ENCODE measurements at places on chromosomes 2 and 18.

DNA sequence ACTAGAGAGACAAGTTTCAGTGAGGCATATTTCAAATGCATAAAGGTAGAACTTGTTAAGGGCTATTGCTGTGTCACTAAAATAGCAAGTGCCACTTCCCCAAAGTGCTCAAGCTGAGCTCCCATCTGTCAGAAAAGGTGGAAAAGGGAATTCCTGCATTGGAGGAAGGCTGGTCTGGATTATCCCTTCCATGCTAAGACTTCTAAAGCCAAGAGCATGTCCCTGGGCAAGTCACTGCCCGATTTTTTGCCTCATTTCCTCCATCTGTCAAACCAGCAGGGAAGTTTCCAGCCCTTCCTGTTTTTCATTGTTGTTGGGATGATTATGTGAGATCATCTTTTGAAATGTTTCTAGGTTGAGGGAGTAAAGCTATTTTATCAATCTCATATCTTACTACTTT is 175.5 kb downstream of the SETBP1 start:
- DNase-seq = no peak

- no peak for DNase-seq
Measured at GRCh38 chr2:65527451-65528240, 95.2 kb upstream of the SPRED2 start.

- DNase-seq = no peak
Measured at GRCh38 chr18:79283131-79283810, 112.5 kb upstream of the NFATC1 start.

DNA sequence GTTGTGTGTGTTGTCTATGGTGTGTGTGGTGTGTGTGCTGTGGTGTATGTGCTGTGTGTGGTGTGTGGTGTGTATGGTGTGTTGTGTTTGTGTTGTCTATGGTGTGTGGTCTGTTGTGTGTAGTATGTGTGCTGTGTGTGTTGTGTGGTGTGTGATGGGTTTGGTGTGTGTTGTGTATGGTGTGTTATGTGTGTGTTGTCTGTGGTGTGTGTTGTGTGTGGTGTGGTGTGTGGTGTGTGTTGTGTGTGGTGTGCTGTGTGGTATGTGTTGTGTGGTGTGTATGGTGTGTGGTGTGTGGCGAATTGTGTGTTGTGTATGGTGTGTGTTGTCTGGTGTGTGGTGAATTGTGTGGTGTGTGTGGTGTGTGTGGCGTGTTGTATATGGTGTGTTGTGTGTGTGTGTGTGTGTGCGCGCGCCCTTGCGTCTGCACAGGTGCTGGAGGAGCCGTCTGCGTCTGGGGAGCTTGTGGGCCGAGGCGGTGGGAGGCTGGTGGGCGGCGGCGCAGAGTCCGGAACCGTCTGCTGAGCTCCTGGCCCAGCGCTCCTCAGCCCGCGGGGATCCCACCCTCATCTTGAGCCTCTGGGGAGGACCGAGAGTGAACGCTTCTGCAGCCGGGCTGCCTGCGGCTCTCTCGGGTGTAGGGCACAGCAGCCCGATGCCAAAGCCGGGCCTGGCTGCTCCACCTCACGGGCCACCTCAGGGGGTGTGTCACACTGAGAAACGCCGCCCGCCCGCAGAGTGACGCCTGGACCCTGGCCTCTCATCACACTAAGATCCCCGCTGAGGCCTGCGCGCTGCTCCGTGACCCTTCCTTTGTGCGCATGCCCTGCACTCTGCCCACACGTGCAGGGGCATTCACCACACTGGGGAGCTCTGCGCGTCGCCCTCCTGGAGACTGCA is 8.8 kb upstream of the ADI1 start:
- DNase-seq = no peak

- no peak for DNase-seq
Measured at GRCh38 chr2:232103140-232103737, 141.7 kb downstream of the DIS3L2 start.

- no peak for DNase-seq
Measured at GRCh38 chr18:78607221-78607620, 372.4 kb upstream of the SALL3 start.

DNA sequence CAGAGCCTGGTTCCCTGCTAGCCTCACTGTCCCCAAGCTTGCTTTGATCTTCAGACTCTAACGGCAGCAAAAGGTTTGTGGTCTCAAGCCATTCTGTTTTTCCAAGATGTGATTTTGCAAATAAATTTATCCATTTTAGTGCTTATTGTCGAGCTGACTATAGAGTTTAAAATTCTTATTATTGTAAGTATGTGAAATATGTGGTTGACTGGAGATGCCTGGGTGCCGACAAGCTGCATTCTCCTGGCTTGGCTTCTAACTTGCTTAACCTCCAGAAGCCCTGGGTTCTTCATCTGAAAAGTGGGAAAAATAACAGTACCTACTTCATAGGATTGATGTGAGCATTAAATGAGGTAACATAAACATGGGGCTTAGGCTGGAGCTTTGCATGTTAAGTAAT is 9.9 kb upstream of the EDAR start:
- DNase-seq = no peak

- no peak for DNase-seq
Measured at GRCh38 chr2:29611850-29612249, 309.5 kb downstream of the ALK start.

DNA sequence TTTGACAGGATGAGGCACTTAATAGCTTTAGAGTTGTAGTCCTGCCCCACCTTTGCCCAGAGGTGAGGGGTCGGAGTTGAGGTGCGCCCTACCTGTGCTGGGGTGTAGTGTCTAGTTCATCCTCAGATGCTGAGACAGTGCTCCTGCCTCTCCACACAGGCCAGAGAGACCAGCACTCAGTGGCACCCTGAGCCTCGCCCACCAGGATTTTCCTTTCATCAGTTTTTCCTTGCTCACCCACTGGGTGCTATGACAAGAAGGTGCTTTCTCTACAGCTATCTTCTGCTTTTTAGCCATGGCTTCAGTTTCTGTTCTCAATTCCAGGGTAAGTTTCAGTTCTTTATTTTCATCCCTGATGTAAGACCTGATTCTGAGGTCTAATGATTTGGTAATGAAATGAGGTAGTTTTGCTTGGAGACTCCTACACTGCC is 16.8 kb upstream of the TMEM131 start:
- no peak for DNase-seq

GRCh38 chr2:27953077-27953476 is 62.5 kb downstream of the BABAM2 start:
- no peak for DNase-seq

DNA sequence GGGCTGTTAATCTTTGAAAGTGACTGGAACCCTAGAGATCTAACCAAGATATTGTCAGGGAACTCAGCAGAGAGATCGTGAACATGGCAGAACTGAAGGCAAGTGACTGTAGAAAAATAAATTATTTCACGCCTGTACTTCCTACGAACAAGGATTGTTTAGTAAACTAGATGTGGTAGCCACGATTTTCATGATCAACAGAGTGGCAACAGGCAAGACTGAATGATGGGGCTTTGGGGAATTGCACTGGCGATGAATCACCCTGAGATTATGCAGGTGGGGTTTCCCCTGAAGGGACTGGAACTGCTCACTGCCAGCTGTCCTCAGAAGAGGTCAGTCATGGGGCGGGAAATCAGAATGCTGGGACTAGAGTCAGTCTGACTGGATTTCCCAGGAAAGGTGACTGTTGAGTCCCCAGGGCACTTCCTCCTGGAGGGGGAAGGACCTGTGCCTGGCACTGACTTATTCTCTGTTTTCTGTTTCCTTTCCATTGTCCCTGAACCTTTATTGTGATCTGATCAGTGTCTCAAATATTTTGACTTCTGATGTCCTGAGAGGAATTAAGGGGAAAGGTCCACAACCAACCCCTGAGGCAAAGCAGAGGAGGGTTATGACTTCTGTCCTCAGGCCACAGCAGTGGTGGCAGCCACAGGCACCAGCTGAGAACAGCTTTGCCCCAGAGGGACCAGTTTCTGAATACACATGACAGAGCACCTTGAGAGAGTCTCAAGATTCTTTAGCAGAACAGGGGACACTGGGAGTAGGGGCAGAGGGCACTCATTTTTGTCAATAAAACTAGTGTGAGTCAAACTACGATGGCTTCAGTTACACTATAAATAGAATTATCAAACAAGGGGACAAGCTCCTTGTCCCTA is 70.0 kb downstream of the NAB1 start:
- DNase-seq = peak; percentile 31

GRCh38 chr2:238441262-238442114 is 14.8 kb downstream of the ASB1 start:
- no peak for DNase-seq

DNA sequence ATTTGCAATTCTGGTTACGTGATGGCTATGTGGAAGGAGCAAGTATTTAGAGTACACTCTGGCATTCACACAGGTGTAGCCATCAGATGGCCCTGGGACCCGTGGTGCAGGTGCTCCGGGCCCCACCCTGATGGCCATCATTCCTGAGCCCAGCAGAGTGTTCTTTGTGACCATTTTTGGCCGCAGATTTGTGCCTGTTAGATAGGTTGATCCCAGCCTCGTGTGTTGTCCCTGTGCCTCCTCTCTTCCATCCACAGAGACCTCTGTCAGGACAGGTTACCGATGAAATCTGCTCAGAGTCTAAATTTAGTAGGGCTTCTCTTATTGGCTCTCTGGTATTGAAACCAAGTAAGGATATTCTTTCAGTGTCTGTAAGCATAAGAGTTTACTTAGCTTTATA is 33.9 kb downstream of the MAPRE2 start:
- DNase-seq = no peak

- DNase-seq = no peak
Measured at GRCh38 chr18:10661317-10661716, 135.5 kb downstream of the NAPG start.

- DNase-seq = no peak
Measured at GRCh38 chr2:148813603-148814065, 61.4 kb upstream of the KIF5C start.

DNA sequence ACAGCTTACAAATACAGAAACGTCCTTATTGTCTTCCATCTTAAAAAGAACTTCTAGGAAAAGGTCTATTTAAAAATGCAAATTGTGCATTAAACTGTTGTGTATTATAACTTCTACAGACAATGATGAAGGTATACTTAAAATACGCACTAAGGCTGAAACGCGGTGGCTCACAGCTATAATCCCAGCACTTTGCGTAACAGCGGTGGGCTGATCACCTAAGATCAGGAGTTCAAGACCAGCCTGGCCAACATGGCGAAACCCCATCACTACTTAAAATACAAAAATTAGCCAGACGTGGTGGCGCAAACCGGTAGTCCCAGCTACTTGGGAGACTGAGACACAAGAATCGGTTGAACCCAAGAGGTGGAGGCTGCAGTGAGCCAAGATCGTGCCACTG is 4.9 kb downstream of the CUL3 start:
- DNase-seq = no peak

GRCh38 chr2:219997341-219997851 is 370.0 kb downstream of the SLC4A3 start:
- DNase-seq = no peak

GRCh38 chr2:130884503-130884902 is 47.8 kb downstream of the ARHGEF4 start:
- DNase-seq = no peak

DNA sequence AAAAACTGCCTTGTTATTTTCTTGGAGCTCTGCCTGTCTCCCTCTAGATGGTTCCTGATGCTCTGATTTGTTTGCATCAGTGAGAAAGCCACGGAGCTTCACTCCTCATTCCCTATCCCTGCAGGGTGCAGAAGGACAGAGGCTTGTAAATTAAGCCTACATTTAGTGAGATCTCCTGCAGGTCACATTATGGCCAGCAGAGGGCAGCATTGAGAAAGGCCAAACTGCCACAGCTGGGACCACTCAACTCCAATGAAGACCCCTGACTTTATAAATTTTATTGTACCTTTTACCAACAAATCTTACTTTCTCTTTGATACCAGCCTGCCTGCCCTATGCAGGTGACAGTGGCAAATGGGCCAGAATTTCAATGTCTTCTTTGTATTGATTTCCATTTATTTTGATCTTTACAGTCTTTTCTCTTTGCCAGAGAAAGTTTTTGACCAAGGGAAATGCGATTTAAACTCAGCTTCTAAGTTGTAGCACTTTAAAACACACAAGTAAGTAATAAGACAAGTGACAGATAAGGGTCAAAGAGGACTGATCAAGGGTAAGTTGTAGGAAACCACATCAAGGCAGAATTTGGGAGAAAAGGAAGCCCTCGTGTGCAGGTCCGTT is 1029.1 kb upstream of the KLHL29 start:
- peak; percentile 3 for DNase-seq

DNA sequence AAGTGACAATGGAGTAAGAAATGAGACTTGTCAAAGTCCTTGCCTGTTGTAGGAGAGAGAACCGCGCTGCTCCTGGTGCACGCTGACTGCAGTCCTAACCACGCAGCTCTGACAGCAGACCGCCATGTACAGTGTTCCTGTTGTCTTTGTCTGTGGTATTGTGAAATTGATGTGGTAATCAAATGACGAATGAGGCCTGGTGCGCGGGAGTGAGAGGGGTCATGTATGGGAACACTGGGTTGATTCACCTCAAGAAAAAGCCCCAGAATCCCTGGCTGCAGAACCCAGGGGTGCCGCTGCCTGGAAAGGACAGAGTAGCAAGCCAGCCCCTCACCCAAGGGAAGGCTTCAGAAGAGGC is 64.0 kb downstream of the INPP4A start:
- DNase-seq = no peak

DNA sequence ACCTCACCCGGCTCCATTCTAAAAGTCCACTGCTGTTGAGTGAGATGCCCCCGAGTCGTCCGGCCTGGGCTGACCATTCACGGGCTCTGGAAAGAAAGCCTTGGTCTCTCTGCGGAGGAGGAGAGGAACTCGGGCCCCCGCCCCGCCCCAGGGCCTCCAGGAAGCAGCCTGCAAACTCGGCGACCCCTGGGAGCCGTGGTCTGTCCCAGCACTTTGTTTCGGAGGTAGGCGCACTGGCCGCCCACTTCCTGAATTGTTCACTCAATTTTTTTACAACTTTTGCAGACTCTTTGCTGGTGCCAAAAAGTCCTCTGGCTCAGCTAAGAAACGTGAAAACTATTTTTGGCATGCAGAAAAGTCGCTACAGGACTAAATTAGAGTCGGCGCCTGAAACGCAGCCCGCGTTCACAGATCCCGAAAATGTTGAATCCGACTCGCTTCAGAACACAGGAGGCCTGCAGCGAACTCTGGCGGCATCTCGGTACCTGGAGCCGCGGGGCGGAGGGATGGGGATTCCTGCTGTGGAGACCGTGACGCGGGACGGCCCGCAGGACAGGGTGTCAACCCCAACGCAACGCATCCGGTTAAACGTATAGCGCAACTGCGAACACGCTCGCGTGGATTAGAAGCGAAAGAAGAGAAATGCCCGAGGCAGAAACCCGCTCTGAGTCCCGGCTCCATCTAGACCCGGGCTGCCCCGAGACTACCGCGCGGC is 1.5 kb downstream of the PXDN start:
- DNase-seq = peak; percentile 90

- no peak for DNase-seq
Measured at GRCh38 chr2:108409768-108410167, 32.0 kb downstream of the SULT1C4 start.

- no peak for DNase-seq
Measured at GRCh38 chr2:135258193-135258592, 206.1 kb downstream of the RAB3GAP1 start.
